ENCODE measurements at places on chromosomes 4 and X. TPM values are rescaled to one million over a fixed set of nuclear protein-coding genes. Genes with fewer than 3 reads are reported as not detected.

The SYAP1 gene
- total RNA-seq: 22.6 TPM

The RAI2 gene
- 3.4 TPM for total RNA-seq

The CYTL1 gene
- 4.6 TPM for total RNA-seq

The MAOB gene
- total RNA-seq: not detected

Measured in lung microvascular endothelial cell (primary cell).